Cerebellar nuclear complex (tissue), 1 donor: ENCODE measurements at places on chromosomes 1 and 21.

DNA sequence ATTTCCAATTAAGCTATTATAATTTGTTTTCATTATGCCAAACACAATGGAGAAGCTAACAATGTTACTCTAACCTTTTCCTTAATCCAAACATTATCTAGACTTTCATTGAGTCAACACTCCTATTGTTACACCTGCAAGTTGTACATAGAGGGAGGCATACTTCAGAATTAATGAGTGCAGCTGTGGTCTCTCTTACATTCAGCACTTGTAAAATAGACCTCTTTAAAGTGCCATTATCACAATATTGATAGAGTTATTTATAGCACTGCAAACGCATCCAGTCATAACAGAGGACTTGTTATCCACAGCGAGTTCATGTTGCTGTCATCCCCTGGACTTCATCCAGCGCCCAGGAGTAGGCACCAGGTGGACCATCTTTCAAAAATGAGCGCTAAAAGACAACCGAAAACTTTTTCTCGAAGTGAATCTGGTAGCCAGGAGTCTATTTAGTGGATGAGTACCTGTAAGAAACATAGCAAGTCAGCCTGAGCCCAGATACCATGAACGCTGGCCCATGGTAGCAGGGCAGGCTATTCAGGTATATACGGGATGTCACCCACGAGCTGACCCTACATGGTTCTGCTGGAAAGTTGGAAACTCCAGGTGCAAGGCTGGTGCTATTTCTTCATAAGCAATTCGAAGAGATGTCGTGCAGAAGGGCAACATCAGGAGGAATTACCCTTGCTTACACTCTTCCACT is 70.6 kb upstream of the NFIA start:
- no peak for DNase-seq

DNA sequence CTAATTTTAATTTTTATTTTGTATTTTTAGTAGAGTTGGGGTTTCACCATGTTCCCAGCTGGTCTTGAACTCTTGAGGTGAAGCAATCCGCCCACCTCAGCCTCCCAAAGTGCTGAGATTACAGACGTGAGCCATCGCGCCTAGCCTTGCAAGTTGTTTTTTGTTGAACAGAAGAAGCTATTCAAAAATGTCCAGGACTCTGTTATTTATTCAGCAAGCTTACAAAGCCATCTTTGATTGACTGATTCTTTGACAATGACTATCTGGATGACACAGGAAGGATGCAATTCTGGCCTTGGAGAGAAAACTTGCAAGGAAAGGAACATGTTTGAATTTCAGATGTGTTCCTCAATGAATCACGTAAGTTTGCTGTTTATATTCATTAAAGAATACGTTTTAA is 63.5 kb downstream of the MAP3K7CL start:
- no peak for DNase-seq

DNA sequence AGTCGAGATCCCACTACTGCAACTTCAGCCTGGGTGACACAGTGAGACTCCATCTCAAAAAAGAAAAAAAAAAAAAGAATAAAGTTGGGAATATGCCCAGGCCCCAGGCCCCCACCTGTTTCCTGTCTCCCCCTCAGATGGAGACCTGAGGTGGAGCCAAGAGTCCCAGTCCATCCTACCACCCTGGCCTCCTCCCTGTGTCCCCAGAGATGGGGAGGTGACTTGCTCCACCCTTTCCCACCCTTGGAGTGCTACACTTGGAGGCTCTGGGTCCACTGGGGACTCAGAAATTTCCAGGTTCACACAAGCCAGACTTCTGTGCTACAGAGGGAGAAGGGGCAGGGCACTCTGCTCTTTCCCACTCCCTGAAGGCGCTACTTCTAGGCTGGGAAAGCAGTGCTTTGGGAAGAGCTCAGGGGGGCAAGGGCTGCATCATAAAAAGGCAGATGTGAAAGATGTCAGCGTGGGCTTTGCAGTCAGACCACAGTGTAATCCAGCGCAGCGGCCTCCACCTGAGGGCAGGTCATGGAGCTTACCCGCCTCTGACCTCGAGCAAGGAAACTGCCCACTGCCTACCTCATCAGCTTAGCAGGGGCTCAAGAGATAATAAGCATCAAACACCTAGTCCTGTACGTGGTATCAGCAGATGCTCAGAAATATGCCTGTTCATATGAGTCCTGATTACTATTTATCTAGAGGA is 13.4 kb downstream of the TMEM63A start:
- no peak for DNase-seq

GRCh38 chr21:44379991-44380865 is 26.8 kb downstream of the TRPM2 start:
- DNase-seq: no peak

GRCh38 chr1:96478228-96478627 is 243.4 kb upstream of the PTBP2 start:
- no peak for DNase-seq

GRCh38 chr1:31633117-31633516 is 11.6 kb downstream of the PEF1 start:
- no peak for DNase-seq

GRCh38 chr1:78068681-78069283 is 23.0 kb downstream of the GIPC2 start:
- no peak for DNase-seq
